NCI-H1105 treated with DMSO at 0.1 percent for 48 hours (cell line): ENCODE measurements at places on chromosomes 3 and 15.

DNA sequence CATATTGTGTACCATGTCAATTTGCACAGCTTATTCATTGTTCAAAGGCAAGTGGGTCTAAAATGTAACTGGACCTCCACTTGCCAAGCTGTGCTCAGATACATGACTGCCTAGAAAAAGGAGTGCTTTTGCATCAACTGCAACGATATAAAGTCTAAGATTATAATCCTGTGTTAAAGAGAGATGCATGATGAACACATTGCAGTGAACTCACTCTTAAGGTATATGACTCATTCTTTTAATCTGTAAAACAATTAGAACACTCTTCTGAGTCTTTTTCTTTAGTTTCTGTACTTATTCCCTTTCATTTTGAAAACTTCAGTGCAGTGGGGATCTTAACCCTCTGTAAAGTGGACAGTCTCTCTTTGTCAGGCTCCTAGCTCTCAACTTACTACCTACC lies 982.8 kb downstream of the ROBO1 start:
- peak; percentile 44 for DNase-seq

DNA sequence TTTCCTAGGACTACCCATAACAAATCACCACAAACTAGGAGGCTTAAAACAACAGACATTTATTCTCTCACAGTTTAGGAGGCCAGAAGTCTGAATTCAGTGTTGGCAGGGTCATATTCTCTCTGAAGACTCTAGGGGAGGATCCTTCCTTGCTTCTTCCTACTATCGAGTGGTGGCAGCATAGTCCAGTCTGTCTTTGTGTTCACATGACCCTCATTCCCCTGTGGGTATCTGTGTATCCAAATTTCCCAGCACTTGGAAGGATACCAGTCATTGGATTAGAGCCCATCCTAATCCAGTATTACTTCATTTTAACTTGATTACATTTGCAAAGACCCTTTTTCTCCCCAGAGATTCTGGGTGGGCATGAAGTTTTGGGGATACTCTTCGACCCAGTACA lies 63.8 kb downstream of the GMPS start:
- DNase-seq: no peak

DNA sequence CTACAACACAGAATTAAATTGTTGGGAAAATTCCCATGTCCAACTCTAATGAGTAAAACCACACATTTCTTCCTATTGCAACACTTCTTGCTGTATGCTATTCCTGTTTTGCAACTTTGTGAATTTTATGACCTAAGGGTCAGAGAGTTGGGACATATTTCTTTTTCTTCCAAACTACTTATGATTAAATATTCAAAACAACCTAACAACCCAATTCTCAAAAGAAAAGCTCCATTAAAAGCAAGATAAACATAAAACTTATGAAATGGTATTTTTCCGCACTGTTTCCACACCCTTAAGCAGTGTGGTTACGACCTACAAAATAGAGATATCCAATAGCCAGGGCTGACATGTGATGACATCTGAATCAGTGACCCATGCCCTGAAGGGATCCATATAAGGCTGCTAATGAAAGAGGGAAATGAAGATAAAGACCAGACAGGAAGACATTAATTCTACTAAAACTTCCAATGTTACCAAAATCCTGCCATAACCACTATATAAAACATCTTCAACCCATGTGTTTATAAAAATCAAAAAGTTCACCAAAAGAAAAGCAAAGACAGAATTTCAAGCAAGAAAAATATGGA lies 45.6 kb downstream of the DMXL2 start:
- no peak for DNase-seq

DNA sequence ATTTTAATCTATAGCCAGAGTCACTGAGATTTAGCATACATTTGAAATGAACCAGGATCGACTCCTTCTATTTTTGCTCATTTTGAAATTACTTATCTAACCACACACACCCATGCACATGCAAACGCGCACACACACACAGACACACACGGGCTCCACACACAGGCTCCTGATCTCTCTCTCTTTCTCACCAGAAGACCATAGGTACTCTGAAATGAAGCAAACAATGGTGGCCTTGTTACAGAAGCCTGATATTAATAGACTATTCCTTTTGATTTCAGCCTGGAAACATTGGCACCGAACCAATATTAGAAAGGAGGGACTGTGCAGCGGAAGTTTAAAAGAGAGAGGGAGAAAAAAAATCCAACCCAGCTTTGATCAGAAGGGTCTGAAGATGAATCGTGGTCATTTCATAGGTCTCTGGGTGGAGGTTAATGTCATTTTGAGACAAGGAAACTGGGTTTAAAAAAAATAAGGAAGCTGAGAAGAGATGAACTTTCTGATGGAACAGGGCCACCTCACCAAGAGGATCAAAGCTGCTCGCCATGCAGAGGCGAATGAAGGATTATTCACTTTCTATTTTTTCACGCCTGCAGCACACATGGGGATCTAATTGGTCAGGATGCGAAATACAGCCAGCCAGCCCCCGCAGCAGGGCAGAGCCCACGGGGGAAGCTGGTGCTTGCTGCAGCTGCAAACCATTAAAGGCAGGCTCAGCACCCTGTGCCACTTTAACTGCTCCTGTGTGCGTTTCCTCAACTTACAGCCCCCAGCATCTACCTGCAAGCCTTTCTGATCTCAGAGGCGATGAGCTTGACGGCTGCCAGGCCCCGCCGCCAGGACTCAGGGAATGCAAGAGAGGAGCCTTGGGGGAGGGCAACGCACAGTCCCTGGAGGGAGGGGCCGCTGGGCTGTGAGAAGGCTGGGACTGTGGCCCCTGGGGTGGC lies 88.8 kb downstream of the HES1 start:
- DNase-seq: peak; percentile 18

DNA sequence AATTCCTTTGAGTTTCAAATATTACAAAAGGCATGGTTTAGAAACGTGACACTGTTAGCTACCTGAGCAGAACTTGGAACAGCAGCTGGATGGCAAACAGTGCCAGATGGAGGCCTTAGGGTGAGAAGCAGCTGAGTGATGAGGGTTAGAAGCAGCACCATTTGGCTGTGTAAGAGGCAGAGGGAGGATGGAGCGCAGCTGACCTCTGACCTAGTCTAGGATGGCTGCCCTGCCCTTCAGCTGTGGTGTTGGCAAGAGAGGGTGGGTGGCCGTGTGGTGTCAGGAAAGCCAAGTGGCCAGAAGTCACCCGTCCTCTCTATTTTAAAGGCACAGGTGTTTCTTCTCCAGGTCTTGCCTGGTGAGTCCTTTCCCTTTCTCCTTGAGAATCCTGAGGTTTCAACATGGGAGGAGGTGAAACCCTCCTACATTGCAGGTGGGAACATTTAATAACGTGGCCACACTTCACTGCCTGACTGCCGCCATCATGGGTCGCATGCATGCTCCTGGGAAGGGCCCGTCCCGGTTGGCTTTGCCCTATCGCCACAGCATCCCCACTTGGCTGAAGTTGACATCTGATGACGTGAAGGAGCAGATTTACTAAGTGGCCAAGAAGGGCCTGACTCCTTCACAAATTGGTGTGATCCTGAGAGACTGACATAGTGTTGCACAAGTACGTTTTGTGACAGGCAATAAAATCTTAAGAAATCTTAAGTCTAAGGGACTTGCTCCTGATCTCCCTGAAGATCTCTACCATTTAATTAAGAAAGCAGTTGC lies 17.6 kb downstream of the BCL2L10 start:
- DNase-seq: no peak

DNA sequence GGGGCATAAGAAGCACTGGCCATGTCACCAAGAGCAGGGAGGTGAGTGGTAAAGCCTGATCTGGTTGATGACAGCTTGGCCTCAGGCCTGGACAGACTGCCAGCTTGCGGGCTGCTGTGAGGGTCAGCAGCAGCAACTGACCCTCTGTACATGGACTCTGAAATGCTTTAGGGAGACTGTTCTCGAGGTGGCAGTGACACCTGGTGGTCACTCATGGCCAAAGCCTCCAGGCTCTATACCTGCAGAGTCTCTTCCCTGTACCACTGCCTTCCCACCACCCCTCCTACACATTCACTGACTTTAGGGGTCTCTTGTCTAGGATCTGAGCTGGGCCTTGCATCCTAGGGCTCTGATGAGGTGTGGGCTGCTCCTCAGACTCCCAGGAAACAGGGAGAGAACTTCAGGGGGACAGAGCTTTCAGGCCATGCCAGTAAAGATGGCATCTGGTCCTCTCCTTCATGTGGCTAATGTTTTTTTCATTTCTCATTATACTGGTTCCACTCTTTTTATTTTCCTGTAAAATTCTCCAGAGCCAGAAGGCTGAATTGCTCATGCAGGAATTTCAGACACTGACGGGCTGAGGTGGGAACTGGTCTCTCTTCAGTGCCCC lies 17.2 kb upstream of the TIMP4 start:
- no peak for DNase-seq

- no peak for DNase-seq
Measured at GRCh38 chr3:53999725-54000124, 108.1 kb upstream of the SELENOK start.

DNA sequence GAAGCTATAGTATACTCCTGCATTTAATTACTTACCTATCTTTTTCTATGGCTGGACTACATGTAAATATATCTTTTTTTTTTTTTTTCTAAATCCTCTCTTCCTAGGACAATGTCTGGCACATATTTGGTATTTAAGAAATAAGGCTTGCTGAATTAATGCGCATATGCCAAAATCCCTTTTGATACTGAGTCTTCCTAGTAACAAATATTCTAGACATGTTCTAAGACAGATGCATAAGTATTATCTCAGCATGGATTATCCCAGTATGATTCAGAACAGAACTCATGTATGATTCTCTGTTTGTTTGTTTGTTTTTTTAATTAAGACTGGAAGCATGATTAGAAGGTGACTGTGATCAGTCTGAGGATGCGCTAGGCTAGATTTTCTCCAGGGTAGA lies 249.8 kb upstream of the ZNF717 start:
- no peak for DNase-seq

- DNase-seq: no peak
Measured at GRCh38 chr15:69972436-69972835, 125.3 kb downstream of the TLE3 start.

DNA sequence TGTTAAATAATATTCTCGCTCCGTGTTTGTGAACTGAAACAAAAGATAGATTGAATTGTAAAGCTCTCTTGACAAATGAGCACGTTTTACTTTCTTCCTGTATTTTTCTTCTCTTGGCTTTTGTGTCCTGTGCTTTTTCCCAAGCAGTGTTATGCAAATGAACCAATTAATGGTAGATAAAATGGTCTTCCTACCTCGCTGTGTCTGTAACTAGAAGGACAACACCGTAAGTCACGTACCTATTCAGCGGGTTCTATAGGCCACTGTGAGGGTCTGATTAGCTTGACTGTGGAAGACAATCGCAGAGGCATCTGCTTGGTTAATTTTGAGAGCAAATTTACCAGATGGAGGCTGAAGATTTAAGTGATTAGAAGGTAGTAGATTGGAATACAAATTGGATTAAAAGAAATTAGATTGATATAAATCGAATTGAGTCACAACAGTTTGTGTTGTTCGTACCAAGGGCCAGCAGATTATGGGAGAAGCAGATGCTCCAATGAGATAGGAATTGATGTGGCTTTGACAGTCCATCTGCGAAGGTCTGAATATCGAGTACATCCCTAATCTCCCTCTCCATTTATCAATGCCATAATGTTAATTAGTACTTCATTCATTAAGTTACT lies 40.2 kb downstream of the ROBO2 start:
- DNase-seq: no peak

- no peak for DNase-seq
Measured at GRCh38 chr3:161890147-161890625, 393.6 kb downstream of the OTOL1 start.

GRCh38 chr15:37518436-37518835 lies 416.0 kb upstream of the TMCO5A start:
- DNase-seq: no peak

- no peak for DNase-seq
Measured at GRCh38 chr3:108661699-108662098, 72.2 kb downstream of the DZIP3 start.

- DNase-seq: no peak
Measured at GRCh38 chr3:176896640-176897039, 300.6 kb downstream of the TBL1XR1 start.

GRCh38 chr3:146472611-146473010 lies 3.2 kb upstream of the PLSCR2 start:
- no peak for DNase-seq

- DNase-seq: no peak
Measured at GRCh38 chr3:133573629-133574194, at the start of gene CDV3. TSS of gene CDV3 (plus strand) at chr3:133573686. CDS start at chr3:133574045, 359 bp downstream.

DNA sequence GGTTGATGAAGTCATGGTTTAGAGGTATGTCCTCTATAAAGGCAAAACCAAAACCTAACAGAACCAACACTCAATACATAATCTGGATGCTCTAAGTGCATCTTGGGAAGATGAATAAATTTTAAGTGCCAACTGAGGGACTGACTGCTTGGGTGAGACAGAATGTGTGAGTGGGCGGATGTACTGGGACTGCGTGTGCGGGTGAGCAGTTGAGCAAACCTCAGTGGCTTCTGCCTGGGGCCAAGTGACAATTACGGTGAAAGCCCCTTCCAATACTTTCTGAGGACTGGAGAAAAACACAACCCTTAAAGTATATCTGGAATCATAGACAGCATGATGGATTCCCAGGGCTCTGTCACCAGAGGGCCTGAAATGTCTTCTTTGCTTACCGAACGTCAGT lies 80.1 kb upstream of the FEZF2 start:
- DNase-seq: no peak

- DNase-seq: no peak
Measured at GRCh38 chr3:105516972-105517371, 150.3 kb downstream of the ALCAM start.

DNA sequence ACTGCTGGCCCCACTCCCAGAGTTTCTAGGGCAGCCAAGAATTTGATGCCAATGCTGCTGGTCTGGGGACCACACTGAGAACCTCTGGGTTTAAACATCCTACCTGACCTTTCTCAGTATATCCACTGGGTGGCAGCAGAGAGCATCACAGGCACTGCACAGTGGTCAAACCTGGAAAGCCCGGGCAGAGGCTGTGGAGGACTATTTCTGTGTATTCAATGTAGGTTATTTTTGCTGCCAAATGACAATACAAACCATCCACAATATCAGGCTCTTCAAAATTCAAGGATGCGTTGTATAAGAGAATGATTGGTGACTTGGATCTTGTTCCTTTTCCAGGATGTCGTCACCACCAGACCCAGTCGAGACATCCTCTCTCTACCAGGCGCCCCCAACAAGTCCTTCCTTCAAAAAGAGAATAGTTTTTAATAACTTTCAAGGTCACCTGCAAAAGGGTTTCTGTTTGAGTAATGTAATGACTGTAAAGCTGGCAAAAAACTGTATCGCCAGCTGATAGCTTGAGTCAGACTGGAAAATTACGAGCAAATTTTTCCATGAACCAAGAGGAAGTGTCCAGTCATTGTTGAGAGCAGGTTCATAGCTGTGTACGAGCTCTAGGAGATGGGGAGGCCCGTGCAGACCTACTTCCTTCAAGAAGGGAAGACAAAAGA lies 30.5 kb upstream of the MYZAP start:
- peak; percentile 83 for DNase-seq

GRCh38 chr3:77042882-77043281 lies 3.0 kb downstream of the ROBO2 start:
- no peak for DNase-seq

- DNase-seq: no peak
Measured at GRCh38 chr15:60720493-60721256, 241.7 kb upstream of the ICE2 start.
